Activated T-cell treated with anti-CD3 and anti-CD28 coated beads, Interleukin-2, amount 50 U/mL, for 1 hour (primary cell): ENCODE measurements at places on chromosomes 13 and 19.

- no peak for DNase-seq
Observed at GRCh38 chr19:28864024-28864503, 348.9 kb downstream of the UQCRFS1 start.

DNA sequence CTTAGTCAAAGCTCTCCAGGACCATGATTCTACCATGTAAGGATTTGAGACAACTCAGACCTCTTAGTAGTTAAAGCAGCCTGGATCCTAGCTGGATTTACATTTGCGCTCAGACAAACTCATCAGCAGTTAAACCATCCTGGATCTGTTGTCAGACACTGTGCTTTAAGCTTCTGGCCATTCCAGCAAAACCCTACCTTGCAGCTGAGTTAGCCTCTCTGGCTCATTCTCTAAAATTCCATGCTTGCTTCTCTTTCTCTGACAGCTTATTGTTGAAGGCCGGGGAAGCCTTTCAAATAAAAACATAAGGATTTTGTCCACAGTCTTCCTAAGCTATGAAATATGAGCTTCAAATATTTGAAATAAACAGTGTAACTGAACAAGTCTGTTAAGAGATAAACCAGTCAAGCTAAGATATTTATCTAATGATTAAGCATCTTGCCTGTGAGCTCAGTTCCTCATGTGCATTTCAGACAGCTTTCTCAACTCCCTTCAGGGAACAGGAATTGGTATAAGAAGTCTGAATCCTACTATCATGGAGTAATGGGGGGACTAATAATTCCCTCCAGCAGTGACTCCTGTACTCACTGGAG lies 89.3 kb downstream of the SLAIN1 start:
- no peak for DNase-seq

DNA sequence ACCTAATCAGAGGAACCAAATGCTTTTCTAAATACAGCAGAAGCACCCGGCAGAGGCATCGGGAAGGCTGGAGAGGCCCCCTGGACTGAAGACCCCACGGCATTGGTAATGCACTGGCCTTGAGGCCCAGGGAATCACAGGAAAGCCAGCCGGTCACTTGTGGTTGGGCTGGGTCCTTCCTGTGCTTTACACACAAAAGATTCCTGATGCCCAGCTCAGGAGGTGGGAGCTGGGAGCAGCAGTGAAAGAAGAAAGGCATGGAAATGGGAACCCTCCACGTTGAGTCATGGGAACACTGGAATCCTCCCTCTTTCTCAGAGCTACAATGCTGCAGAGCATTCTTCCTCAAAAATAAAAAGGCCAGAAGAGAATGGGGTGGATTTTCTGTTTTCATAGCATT lies 126.4 kb downstream of the TNFRSF19 start:
- no peak for DNase-seq

GRCh38 chr19:18521692-18522123 lies at the start of gene ELL:
Gene ELL (minus strand): TSS chr19:18522070. CDS start chr19:18522055, 15 bp downstream.
- no peak for DNase-seq

GRCh38 chr19:15551293-15552004 lies 43.1 kb downstream of the CYP4F22 start:
- DNase-seq = peak; percentile 85

- DNase-seq = no peak
Observed at GRCh38 chr19:10892256-10892655, 20.9 kb downstream of the CARM1 start.

DNA sequence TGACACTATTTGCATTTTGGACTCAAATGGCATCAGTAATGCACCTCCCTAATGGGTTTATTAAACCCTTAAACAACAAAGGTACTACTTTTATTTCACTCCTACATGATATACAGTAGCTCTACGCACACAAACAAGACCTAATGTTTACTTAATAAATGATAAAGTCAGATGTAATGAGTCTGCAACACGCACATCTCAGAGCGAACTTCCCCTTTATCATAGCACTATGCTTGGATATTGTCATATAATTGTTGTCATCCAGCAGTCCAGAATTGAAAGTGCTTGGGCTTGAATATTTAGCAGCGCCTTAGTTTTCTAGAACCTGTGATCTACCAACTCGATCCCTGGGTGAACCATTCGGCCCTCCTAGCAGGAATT lies 772 bp downstream of the PARP4 start:
- no peak for DNase-seq
